Activated T-cell treated with anti-CD3 and anti-CD28 coated beads, Interleukin-2, amount 50 U/mL, for 4 hours (primary cell): ENCODE measurements at places on chromosomes 5 and 9. TPM values are rescaled to one million over a fixed set of nuclear protein-coding genes. Genes with fewer than 3 reads are reported as not detected.

HTR4 gene
- total RNA-seq, result not detected

DNA sequence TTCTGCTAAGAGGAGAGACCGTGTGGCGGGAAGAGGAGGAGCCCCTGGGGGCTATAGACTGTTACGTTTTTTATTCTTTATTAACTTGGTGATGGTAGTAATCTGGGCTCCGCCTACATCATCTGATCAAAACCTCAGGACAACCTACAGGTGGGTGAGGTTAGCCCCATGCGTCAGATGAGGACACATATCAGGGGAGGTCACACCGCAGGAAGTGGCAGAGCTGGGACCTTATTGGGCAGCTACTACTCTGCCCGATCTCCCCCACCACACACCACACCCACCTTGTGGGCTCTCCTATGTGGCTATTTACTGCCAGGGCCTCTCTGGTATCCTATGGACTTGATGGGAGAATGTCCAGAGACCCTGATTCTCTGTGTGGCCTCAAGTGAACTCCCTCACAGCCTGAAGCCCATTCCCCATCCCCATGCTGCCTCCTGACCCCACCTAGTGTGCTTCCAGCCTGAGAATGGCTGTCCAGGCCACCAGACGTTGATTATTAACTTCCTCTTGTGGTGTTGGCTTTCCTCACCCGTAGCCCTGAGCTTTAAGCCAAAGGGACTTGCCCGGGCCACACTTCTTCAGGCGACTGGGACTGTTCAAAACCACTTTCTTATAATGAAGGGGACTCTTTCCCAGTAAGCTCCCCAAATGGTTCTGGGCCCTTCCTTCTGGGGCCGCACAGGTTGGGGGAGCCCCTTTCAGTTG lies 8.2 kb downstream of the UNC5A start:
- no peak for DNase-seq

SPATA31A3 gene
- total RNA-seq, result not detected

IFNB1 gene
- total RNA-seq, result not detected

- no peak for DNase-seq
These were observed 71.5 kb upstream of the PALM2AKAP2 start for GRCh38 chr9:109708451-109708945.
